ENCODE measurements at places on chromosomes 11 and 22. TPM values are rescaled to one million over a fixed set of nuclear protein-coding genes. Genes with fewer than 3 reads are reported as not detected.
A peak's percentile ranks its signal among the peaks of the same experiment; 100 is the strongest.

GRCh38 chr11:26951809-26952515, 42.0 kb upstream of the FIBIN start:
- H3K27ac ChIP-seq: no peak overlapping the region
- H3K27me3 ChIP-seq: peaks cover 9% of the 10 kb centered on the region
- peaks cover 10% of the 10 kb centered on the region for H3K4me1 ChIP-seq
- DNase-seq: no peak

DNA sequence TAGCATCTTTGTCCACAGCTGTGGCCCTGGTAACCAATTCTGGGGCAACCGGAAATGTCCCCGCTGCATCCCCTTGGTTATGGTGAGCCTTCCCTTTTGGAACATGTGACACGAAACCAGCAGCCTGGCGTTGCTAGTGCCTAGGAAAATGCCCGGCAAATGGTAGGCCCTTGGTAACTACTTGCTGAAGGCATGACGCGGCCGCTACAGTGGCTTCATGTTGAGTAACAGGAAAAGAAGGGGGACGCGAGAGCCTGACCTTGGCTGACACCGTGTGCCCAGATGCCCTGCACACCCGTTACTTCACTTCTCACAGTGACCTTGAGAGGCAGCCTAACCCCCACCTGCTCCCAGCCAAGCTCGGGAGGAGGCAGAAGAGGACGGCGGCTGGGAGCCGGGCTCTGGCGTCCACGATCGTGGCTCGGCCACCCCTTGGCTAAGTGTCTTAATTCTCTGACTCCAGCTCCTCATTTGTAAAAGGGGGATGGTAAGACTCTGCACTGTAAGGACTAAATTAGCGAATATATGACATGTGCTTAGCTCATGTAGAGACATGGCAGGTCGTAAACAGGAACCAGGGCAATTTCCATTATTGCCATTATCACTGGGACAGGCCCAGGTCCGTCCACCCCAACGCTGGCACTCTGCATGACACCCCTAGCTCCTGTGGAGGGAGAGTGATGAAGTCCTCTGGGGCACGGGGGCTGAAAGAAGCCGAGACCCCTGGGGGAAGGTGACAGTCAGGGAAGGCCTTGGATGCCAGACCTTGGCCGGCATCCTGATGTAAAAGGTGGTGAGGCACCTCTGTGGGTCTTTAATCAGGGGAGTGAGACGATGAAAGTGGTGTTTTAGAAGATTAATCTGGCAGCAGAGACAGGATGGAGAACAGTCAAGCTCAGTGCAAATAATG, 18.9 kb downstream of the IFT27 start:
- H3K27me3 ChIP-seq: peaks cover 28% of the 10 kb centered on the region
- H3K36me3 ChIP-seq: no peaks in the 10 kb centered on the region
- H3K4me3 ChIP-seq: no peak overlapping the region
- no peaks in the 10 kb centered on the region for H3K4me1 ChIP-seq
- DNase-seq: no peak
- H3K27ac ChIP-seq: no peak overlapping the region

NAV2 gene
- total RNA-seq: 54.2 TPM

DNA sequence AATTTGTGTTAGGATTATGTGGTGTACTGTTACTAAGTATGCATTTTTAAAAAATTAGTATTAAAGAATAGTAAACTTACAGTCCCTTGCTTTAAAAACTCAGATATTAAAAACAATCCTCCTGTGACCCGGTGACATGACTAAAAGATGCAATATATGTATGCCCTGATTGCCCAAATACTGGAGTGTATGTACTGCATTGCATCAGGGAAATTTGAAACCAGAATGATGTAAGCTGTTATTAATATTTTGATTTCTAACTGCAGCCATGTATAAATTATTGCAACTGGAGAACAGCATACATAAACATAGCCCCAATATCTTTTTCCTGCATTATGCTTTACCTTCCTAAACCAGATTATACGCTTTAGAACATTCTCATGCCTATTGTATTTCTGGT, 3.7 kb upstream of the HSPA8 start:
- peak overlapping the region; percentile 70 for H3K27ac ChIP-seq
- no peak for DNase-seq
- peak overlapping the region; percentile 62 for H3K4me3 ChIP-seq
- peaks cover 21% of the 10 kb centered on the region for H3K36me3 ChIP-seq
- no peaks in the 10 kb centered on the region for H3K27me3 ChIP-seq
- H3K4me1 ChIP-seq: peaks cover 36% of the 10 kb centered on the region

- no peak overlapping the region for H3K4me3 ChIP-seq
- no peak overlapping the region for H3K27ac ChIP-seq
- H3K4me1 ChIP-seq: no peaks in the 10 kb centered on the region
- peaks cover 53% of the 10 kb centered on the region for H3K27me3 ChIP-seq
- DNase-seq: no peak
Measured at GRCh38 chr11:20261526-20261925, 101.3 kb upstream of the DBX1 start.

- H3K4me1 ChIP-seq: peaks cover 9% of the 10 kb centered on the region
- H3K27ac ChIP-seq: no peak overlapping the region
- peak overlapping the region; percentile 28 for H3K4me3 ChIP-seq
- H3K27me3 ChIP-seq: peaks cover 42% of the 10 kb centered on the region
- no peak for DNase-seq
Measured at GRCh38 chr11:6315811-6316425, 4.4 kb downstream of the CAVIN3 start.

SHISAL1 gene
- 2.3 TPM for total RNA-seq
